ENCODE measurements at places on chromosomes 7 and 10.

DNA sequence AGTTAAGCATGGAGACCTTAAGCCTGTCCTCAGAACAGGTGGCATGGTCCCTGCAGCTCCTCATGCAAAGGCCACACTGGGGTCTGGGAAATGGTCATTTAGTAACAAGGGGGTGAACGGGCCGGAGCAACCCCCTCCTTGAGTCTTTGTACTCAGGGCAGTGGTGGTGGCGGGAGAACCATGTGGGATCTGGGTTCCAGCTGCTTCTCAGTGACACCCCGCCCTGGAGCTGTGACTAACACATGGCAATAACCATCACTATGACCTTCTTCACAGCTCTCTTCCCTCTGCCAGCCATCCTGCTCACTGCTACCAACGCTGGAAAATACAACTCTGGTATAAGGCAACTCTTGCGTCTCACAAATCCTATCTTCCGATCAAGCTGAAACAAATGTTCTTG, 203.4 kb upstream of the FRMD4A start:
- DNase-seq: no peak

- DNase-seq: no peak
Measured at GRCh38 chr10:34216348-34216945, 598.6 kb downstream of the PARD3 start.

DNA sequence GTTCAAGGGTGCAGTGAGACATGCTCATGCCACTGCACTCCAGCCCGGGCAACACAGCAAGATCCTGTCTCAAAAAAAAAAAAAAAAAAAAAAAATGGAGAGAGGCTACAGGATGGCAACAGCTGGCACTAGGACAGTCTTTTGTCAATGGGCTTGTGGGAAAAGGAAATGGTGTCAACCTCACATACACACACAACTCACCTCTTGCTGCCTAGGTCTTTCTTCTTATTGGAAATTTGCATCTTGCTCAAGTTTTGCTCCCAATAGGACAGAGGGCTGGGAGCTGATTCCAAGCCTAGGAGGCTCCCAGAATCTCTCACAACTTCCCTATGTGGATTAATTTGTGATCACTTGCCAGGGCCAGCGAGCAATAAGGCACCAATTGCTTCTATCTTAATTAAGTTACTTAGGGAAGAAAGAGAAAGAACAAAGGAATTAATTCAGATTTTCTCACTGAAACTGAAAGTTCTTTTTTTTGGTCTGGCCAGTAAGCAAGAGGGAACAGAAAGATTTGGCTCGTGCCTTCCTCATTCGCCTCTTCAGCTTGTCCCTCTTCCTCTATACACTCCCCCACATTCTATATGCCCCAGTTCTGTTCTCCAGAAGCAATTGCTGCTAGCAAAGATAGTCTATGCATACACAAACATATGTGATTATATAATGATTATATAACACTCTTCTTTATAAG, 33.8 kb downstream of the MAP3K8 start:
- DNase-seq: no peak

DNA sequence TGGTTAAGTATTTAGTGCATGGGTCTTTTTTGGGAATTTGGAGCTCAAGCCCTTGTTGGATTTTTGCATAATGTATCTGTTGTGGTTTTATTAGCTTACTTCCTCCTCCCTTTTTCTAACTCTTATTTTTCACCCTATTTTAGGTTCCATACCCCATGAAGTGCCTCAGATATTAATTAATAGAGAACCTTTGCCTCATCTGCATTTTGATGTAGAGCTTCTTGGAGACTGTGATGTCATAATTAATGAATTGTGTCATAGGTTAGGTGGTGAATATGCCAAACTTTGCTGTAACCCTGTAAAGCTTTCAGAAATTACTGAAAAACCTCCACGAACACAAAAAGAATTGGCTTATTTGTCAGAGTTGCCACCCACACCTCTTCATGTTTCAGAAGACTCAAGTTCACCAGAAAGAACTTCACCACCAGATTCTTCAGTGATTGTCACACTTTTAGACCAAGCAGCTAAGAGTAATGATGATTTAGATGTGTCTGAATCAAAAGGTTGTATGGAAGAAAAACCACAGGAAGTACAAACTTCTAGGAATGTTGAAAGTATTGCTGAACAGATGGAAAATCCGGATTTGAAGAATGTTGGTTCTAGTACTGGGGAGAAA, 28.0 kb downstream of the SIRT1 start:
- DNase-seq: no peak

DNA sequence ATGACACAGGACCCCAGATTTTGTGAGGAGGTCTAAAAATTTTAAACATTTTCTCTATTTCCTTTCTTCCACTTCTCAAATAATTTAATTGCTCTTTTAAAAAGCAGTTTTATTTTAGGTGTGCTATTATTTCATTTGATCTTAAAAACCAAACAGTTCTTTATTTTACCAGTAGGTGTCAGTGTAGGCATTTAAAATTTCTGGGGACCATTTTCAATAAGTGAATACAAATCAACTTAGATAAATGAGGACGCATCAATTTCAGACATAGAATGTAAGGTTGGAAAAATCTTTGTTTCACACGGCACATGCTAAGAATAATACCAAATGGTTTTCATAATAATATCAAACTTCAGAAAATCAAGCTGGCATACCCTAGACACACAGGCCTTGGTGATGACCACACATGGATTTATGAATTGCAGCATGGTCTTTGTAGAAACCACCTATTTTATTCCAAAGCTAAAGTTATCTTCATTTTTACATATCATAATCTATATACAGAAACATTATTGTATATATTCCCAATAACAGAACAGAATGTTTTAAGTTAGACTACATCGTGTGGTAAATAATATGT, 127.6 kb upstream of the SLC26A5 start:
- no peak for DNase-seq

GRCh38 chr10:75773813-75774782, 342.7 kb downstream of the LRMDA start:
- no peak for DNase-seq

DNA sequence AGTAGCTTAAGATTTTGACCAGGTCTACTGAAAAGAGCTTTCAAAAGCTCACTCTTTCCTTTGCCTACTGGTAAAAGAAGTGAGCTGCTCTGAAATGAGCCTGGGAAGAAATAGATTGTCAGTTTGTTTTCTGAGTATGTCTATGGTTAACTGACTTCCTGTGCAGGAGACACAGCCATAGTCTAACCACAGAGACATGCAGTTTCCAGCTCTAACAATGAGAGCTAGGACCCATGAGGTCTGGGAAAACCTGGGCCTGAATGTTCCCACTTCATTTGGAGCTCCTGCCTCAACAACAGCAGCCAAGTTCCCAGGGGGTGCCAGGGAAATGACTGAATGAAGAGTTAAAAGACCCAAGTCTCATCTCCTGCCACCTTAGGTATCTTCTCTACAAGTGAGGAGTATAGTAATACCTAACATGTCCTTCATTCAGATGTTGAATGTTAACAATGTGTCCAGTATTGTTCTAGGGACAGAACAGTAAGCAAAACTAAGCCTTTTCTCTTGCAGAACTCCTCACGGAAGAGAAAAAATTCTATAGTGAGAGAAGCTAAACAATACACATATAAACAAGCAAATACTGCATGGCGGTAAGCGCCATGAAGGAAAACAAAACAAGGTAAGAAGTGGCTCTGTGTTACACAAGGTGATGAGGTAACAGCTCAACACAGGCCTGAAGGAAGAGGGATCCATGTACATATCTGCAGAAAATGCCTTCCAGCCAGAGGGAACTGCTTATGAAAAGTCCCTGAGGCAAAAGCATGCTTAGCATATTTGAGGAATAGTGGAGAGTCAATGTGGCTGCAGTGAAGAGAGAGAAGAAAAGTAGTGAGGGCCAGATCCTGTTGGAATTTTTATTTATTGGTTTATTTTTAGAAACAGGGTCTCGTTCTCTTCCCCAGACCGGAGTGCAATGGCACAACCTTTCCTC, 26.4 kb upstream of the ANKRD1 start:
- no peak for DNase-seq

DNA sequence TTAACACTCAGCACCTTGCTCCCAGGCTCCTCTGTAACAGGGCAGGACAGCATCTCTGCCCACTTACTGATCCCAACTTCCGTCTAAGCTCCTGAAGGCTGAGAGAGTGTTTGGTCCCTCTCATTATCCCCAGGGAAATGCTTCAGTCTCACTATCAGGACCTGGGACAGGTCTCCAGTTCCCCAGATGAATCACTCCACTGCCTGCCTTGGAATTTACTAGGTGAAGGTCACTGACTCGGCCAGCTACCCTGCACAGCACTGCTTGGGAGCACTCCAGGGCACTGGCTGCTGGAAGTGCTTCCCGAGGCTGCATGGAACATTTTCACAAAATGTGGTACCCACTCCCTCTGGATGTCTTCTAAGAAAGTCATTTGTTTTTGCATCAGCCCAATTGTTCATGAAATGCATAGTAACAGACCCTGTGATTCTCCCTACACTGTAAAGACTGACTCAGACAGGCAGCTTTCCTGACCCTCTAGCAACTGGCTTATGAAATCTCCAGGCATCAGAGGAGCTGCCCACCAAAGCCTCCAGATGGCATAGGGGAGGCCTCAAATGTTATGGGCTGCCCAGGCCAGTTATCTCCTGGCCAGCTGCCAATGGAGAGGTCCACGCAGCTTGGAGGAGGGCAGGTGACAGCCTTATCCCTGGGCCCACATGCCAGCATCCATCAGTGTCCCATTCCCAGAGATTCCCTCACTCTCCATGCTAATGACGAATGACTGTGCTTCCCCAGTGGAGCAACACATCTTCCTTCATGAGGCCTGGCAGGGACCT, 89.1 kb downstream of the GFRA1 start:
- DNase-seq: no peak

DNA sequence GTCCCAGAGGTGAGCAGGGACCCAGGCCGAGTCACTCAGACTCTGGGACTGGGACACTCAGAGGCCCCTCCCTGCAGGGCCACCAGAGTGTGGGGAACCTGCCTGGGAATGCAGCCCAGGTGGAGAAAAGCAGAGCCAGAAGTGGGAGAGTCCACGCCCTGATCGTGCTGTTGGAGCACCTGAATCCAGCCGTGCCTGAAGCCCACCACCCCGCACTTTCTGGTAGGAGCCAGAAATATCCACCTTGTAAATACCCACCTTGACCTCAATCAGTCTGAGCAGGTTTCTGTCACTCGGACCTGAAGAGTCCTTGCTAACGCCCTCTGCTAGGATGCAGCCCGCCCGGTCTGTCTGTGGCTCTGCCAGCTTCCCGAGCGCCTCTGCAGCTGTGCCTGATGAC, 86.7 kb downstream of the PDGFA start:
- no peak for DNase-seq

DNA sequence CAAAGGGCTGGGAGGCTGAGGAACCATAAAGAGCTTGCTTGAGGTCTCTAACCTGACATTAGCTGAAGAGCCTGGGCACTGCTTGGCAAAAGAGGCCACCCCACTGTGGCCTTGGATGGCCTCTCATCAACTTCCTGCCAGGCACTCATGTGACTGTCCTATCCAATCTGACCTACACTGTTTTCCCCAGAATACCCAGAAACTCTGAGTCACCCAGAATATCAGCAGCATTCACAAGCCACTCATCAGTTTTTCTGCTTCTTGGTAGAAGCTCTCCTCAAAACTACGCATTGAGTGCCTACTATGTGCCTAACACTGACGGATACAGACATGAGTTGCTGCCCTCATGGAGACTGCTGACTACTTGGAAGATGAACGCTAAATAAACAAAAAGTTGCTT, 4.1 kb upstream of the NT5C2 start:
- no peak for DNase-seq

- DNase-seq: no peak
Measured at GRCh38 chr7:152947686-152948085, 188.1 kb downstream of the ACTR3B start.

DNA sequence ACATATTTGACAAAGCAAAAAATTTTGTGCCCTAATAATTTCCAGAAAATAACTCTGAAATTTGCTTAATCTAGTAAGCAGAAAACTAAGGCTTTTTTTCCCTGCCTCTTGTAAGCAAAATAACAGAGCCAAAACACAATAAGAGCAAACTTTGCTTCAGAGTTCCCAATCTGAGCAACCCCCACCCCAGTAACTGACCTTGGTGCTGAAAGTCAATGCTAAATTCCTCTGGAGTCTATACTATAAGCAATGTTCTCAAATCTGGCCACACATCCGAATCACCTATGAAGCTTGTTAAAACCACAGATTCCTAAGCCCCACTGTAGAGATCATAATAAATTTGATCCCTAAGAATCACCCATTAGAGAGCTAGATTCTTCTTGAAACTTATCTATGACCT, 150.5 kb downstream of the ELAPOR2 start:
- no peak for DNase-seq

GRCh38 chr10:75350791-75351190, 50.8 kb downstream of the ZNF503 start:
- DNase-seq: no peak

GRCh38 chr10:97714401-97715258, 1.1 kb downstream of the MARVELD1 start:
- DNase-seq: no peak

DNA sequence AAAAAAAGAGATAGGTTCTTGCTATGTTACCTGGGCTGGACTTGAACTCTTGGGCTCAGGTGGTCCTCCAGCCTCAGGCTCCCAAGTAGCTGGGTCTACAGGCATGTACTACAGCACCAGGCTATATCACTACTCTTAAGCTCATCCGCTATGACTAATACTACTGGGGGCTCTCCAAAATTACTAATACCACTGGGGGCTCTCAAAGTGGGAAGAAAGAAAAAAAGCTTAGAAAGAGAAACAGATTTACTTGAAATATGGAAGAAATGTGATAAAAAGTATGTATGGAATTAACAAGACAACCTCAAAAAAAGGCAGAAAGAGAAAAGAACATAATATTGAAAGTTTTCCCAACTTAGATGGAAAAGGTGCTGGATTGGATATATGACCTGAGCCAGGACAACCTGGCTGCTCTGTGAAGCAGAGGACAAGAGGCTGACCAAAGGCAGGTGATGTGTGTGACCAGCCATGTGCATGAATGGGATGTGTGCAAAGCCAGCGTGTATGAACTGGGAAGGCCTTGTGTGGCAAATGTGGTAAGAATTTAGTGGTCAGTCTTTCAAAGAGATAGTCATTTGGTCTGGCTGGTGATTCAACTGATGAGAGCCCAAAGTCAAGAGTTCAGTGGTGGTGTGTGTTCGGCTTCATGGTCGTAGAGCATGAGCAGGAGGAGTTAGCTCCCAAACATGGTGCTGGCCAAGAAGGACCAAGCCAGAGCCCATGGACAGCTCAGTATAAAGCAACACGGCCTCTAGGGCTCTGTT, 232.4 kb upstream of the KLF14 start:
- DNase-seq: no peak

DNA sequence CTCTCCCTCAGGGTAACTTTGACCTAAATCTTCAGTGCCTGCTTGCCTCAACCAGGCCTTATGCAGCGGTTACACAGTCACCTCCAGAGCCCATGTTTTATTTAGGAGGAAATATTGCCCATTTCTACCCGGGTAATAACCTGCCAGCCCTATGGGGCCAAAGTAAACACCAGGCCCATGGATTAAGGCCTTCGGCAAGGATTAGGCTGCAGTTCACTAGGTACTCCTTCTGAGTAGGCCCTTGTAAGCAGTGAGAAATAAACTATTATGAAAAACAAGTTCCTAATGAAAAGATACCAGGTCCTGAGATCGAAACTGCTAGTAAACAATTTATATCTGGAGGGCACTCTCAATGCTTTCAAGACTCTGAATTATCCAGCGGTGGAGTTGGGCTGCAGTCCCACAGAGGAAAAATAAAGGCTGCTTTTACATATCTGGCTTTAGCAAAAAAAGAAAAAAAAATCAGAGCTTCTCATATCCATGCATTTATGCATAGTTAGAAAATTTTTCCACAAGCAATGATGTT, 3.7 kb upstream of the HOXA10 start:
- no peak for DNase-seq
